Stimulated activated CD8-positive, alpha-beta memory T cell treated with anti-CD3 and anti-CD28 coated beads, Interleukin-7, amount 100 ng/mL, for 4 hours (primary cell): ENCODE measurements at places on chromosomes 5 and 9.
A peak's percentile ranks its signal among the peaks of the same experiment; 100 is the strongest.

DNA sequence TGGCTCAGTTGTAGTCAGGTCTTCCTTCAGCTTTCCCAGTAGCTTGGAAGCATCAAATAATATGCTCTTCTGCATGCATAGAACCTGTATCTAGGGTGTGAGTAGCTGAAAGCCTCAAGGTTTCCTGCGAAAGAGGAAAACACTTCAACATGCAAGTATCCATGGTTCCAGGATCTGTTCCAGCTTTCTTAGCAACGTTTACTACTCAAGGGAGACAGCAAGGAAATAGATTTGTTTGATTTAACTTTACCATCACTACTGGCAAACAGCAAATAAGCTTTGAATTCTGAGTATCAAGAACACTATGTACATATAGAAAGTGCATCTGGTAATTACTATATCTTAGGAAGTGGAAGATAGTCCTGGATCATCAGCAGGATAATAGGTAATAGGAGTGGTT is 341.0 kb downstream of the PRR16 start:
- DNase-seq = no peak

DNA sequence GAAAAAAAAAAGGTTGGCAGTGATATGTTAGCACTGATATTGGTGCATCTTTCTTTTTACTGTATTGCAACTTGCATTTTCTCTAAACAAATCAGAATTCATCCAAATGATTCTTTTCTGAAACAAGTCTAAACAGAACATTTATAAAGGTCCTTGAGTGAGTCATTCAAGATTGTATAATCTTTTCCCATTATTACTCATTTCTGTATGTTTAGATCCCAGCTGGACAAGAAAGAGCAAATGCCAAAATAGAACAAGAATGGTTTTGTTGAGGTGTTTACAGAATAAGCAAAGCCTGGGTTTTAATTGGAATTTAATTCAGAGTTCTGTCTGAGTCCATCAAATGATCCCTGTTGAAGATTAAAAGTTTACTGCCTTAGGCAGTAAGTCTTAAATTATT is 112.3 kb downstream of the VCAN start:
- DNase-seq = no peak

- DNase-seq = peak; percentile 57
These were observed 3.6 kb downstream of the SIGMAR1 start for GRCh38 chr9:34633851-34634550.

DNA sequence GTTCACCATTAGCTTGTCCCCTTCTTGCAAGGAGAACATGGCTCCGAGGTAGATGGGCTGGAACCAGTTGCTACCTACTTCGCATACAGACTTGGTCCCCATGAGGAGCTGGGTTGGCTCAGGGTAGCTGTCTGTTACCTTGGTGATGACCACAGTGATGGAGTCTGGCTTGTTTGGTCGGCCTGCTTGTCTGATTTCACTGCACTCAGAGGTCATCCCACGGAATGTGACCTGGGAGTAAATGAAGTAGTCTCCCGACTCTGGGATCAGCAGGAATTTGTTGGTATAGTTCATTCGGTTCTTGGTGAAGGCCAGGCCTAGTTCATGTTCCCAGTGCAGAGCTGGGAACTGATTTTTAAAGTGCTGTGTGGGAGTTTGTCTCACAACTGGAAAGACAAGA is 15.3 kb downstream of the TNFSF15 start:
- no peak for DNase-seq

GRCh38 chr5:139644001-139644456 is 4.1 kb upstream of the CXXC5 start:
- DNase-seq = no peak

DNA sequence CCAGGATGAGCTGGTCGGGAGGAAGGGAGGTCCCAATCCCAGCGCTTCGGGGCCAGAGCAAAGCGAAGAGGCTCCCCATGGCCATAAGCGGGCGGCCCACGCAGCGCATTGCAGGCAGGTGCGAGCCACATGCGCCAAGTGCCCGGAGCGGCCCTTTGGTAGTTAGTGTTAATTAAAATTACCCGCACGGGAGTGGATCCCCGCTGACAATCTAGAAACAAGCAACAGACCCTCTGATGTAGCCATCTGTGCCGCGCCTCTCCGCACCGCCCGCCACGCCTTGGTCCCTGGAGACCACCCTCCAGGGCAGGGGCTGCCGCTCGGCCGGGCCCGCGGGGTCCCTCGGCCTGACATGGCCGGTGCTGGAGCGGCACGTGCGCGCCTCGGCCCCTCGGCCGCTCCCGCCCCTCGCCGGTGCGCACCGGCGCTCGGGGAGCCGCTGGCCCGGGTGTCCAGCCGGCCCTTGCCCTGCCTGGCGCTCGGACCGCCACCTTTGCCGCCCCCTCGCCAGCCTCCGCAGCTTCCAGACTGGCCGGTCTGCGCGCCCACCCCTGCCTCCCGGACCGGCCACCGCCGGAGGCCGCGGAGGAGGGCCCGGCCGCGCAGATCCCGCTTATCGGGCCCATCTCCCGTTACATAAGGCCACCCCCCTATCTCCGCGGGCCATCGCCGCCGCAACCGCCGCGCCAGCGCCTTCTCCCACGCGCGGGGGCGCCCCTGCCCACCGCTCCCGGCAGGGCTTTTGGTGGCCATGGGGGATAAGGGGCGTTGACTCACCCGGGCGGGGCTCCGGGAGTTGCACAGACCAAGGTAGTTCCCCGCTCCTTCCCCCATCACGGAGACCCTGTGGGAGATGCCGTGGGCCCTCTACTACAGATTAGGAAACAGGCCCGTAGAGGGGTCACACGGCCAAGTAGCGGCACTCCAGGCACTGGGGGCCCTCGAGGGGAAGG is 1.9 kb upstream of the IL13 start:
- DNase-seq = no peak

GRCh38 chr5:170442921-170443320 is 53.8 kb upstream of the KCNMB1 start:
- no peak for DNase-seq

- no peak for DNase-seq
These were observed 1.4 kb downstream of the TBC1D9B start for GRCh38 chr5:179906294-179906794.

- no peak for DNase-seq
These were observed 53.3 kb downstream of the NREP start for GRCh38 chr5:111703662-111704061.

- DNase-seq = no peak
These were observed 23.1 kb upstream of the SLC9A3 start for GRCh38 chr5:547086-547924.

DNA sequence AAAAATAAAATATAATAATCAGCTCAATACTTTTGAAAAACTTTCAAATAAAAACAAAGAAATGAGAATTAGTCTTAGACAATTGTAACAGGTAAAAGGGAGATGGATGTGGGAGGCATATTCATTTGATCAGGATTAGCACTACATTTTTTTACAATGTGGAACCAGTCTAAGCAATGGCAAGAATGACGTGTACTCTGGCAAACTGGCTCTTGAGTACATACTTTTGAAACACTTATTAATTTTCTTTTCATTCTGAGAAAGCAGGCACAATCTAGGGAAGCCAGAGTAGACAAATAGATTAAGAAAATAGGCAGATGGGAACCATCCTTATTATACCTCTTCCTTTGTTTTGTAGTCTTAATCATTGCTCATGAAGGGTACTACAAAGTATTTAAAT is 79.7 kb downstream of the MEF2C start:
- no peak for DNase-seq

DNA sequence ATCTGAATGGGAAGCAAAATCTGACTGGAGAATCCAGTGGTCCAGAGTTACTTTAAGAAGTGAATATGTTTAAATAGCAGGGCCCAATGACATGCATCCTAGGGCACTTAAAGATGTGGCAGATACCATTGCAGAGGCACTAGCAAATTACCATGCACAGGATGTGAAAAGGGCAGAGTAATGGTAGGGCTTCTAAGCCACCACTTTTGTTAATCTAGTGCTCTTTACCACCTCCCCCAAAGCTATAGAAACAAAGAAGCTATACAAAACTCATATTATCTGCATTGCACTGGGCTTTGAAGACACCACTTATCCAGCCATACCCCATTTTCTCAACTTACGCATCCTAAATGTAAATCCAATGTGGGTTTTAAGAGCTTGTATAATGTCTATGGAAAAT is 81.2 kb downstream of the ZCCHC7 start:
- DNase-seq = no peak

DNA sequence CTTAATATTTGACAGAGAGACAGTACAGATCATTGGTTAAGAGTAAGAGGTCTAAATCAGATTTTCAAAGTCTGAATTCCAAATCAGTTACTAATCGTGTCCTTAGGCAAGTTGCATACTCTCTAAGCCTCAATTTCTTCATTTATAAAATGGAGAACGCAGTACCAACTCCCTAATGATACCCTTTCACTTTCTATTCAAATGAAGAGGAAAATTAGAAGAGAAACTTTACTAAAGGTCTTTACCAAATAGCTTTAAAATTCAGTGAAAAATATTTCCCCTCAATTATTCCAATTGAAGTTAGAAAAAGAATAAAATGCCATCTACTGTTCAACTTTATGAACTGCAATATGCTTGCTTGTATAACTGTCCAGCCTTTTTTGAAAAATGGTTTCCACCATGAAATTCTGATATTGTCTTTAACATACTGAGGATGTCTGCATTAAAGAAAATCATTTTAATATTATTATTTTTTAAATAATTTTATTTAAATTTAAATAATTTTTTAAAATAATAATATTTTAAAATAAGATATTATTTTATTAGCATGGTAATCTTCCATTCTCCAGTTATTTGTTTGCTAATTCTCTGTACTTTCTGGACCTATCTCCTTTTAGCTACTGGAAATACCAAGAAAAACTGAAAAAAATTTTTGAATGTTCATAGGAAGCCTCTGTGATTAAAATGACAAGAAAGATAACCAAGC is 36.0 kb downstream of the POC5 start:
- no peak for DNase-seq

- no peak for DNase-seq
These were observed 3.6 kb upstream of the RORB start for GRCh38 chr9:74493512-74493911.

GRCh38 chr5:138926688-138927448 is 51.7 kb upstream of the LRRTM2 start:
- DNase-seq = no peak

- DNase-seq = no peak
These were observed 7.0 kb upstream of the GOLGA1 start for GRCh38 chr9:124947727-124948391.

- DNase-seq = no peak
These were observed 476.6 kb upstream of the TNC start for GRCh38 chr9:115594557-115594956.

DNA sequence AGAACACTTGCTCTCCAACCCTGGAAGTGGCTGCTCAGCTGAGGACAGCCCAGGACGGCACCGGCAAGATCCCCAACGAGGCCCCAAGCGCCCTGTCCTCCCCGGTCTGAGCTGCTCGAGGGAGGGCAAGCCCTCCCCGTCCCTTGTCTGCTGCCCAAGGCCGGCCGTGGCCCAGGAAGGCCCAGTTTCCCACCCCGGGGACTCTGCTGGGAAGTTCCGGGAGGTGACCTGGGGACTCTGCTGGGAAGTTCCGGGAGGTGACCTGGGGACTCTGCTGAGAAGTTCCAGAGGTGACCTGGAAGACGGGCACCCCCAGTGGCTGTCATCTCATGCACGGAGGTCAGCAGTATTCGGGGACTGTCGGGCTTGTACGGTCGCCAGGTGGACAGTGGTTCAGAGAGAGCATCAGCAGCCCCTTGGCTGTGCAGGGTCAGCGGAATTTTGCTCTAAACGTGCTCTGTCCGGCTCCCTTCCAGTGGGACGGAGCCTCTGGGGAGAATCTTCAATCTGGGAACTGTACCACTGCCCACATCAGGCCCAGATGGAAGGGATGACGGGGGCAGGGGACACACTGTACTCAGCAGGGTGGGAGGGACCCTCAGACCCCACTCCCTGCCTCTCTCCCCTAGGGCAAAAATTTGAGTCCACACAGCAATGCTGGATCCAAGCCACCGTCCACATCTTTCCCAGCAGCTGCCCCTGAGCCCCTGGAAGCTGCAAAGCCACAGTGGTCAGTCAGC is 7.2 kb downstream of the NACC2 start:
- no peak for DNase-seq

DNA sequence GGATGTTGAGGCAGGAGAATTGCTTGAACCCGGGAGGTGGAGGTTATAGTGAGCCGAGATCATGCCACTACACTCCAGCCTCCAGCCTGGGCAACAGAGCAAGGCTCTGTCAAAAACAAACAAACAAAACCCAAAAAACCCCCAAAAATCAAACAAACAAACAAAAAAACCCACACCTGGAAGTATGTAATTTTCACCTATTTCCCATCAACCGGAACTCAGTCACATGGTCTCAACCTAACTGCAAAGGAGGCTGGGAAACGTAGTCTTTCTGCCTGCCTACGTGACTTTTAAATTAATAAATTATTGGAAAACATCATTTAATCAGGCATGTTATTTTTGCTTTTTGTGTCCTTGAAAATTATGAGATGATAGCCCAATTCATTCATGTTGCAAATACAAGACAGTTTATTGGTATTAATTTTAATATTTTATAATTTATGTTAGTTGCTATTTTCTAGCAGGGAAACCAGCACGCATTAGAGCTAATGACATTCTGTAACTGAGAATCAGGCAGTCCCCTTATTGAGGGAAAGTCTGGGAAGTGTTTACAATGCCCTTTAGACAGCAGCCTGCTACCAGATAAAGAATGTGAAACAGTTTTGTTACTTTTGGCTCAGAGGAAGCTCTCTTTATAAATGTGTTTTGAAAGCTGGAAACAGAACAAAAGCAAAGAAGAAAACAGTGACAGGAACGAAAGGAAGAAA is 110.3 kb downstream of the NXNL2 start:
- no peak for DNase-seq

- no peak for DNase-seq
These were observed 34.4 kb downstream of the RASA1 start for GRCh38 chr5:87302061-87302460.

DNA sequence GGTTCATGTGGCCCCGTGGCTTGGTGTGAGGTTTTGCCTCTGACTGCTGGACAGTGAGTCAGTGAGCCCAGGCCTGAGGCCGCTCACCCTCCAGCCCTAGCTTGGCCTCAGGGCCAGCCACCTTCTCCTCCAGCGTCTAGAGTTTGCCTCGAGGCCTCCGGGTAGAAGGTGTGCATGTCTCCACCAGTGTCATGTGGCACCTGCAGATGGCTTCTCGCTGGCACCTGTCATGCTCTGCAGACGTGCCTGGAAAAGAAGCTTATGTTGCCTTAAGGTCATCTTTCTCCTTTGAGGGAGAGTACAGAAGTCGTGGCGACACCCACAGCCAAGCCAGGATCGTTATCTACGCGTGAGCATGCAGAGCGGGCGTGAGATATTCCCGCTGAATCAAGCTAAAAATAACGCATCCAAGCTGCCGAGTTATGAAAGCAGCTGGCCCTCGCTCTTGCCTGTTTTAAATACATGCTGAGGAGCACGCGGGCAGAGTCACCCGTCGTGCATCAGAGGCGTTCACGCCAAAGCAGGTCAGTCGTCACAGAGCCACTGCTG is 79.7 kb upstream of the FCN2 start:
- DNase-seq = no peak
